ENCODE measurements at places on chromosomes 6 and 20.

- no peak for DNase-seq
Observed at GRCh38 chr20:1895674-1896483, 672 bp downstream of the SIRPA start.

DNA sequence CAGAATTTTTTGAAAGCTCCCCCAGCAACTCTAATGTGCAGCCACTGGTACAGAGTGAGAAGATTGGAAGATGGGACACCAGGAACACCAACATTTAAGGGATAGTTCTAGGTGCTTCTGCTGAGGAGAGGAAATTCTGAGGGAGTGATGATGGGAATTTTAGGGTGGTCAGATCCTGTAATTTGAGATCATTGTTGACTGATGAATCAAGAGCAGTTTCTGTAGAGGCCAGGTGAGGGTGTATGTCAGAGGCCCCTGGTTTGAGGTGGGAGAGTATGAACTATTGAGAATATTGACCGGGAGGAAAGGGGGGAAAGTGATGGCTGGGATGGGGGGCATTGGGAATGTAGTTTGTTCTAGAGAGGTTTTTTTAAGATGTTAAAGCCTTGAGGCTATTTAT, 47.2 kb downstream of the PTPRA start:
- DNase-seq, result peak; percentile 34

GRCh38 chr20:36969051-36969450, 17.5 kb upstream of the SAMHD1 start:
- DNase-seq, result no peak

DNA sequence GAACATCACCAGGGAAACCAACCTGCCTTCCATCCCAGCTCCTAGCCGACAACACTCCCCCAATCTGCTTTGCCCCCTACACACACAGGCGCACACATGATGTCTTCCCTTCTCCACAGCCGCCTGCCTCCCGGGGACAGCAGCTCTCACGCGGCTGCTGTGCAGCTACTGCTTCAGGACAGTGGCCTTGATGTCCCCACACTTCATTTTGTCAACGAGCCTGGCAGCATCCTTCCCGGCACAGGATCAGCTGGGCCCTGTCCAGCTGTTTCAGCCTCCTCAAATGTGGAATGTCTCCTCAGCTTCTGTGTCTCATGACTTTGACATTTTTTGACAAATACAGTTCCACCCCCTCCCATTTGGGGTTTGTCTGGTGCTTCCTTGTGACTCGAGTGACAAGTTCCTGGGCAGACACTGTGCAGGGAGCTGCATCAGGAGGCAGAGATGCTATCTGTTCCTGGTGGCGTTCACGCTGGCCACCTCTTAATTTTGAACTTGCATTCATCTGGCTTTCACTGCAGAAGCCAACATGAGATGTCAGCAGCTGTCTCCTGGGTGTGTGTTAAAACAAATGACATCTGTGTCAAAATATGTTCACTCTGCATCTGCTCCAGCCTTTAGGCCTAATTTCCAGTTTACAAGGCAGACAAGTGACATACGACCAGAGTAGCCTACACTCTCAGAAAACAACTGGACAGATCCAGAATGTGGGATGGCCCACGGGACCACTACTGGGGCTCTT, 57.2 kb downstream of the GINS1 start:
- no peak for DNase-seq

GRCh38 chr6:40910260-40910893, 128.6 kb downstream of the UNC5CL start:
- DNase-seq, result no peak

- no peak for DNase-seq
Observed at GRCh38 chr6:41939176-41939847, 2.3 kb downstream of the CCND3 start.

DNA sequence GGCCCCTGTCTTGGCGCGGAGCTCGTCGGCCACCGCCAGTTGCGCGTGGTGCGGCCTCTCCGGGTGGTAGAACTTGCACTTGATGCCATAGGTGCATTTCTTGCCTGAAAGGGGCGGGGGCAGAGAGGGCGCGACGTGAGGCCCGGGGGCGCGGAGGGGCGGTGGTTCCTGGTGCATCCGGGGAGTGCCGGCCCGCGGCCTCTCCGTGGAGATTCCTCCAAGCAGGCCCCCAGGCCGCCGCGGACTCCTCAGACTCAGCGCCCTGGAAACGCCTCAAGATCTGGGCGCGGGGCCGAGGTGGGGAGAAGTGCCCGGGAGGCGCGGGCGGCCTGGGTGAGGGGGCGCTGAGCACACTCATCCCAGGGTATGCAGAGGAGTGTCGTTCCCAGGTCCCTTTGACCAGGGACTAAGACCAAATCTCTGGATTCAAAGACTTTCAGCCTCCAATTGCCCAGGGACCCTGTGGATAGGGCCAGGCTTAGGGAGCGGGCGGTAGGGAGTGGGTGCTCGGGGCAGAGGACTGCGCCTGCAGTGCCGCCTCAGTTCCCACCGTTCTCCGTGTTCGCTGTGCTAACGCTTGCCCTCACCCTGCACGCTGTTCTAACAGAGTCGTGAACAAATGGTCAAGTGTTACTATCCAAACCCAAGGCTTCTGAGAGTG, 33.3 kb downstream of the ZC3H12D start:
- DNase-seq, result peak; percentile 29

DNA sequence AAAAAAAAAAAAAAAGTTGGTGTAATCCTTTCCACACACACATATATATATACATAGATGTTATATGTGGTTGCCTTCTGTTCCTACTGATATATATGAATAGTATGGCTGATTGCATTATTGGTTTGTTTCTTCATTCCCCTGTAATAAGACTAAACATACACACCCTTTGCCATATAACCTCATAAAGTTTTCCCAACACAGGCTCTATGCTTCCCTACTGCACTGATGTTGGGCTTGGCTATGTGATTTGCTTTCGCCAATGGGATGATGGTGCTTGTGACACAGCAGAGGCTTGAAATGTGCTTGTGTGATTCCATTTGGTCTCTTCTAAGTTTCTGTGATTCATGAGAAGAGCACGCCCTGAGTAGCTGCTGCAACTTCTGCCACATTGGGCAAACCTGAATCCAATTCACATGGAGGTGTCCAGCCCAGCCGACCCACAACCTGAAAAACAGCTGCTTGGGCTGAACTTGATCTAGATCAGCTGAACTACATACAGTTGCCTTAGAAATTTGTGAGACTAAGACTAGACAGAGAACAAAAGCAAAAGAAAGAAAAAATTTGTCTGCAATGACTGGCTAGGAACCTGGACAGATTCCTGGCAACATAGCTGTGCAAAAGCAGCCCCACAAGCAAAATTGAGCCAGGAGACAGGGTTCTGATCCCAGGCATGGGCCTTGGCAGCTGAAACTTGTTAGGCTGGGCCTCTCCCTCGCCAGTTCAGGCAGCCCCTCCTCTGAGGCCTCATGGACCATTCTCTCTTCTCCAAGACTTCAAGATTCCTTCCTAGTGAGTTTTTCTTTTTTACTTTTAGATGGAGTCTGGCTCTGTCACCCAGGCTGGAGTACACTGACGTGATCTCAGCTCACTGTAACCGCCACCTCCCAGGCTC, 13.4 kb upstream of the TBC1D20 start:
- no peak for DNase-seq

GRCh38 chr6:44049163-44049988, 77.9 kb downstream of the MRPL14 start:
- peak; percentile 29 for DNase-seq

DNA sequence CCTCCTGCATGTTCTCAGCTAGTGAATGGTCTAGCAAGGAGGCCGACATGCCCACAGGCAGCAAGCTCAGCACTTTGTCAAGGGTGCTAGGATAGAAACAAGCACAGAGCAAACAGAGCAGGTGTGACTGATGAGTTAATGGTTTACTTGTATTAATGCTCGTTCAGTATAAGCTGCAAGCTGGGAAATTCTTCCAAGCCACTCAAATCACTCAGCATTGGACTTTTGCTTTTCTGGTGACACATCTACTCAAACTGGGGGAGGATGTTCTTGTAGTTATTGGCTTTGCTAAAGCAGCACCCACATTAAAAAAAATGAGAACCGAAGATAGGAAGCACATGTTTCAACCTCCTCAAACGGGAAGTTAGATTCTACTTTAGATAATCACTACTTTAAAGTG, 43.1 kb upstream of the NEDD9 start:
- DNase-seq, result peak; percentile 36

- no peak for DNase-seq
Observed at GRCh38 chr6:16450821-16451220, 212.4 kb downstream of the GMPR start.

GRCh38 chr6:116268589-116269293, 11.0 kb downstream of the TSPYL1 start:
- DNase-seq, result peak; percentile 79

DNA sequence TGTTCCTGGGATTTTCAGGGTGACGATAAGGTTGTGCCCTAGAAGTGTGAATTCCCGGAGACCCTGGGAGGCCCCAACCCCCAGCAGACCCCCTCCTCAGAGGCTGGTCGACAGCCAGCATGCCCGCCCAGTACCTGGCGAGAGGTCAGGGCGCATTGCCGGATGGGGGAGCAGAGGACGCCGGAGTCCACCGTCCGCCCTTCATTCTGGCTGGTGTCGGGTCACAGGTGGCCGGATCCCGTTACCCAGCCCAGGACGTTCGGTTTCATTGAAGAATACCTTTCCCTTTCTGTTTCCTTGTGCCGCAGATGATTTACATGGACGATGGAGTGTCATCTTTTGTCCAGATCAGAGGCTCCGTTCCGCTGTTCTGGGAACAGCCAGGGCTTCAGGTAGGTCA, 61.3 kb downstream of the SYNJ2 start:
- no peak for DNase-seq

DNA sequence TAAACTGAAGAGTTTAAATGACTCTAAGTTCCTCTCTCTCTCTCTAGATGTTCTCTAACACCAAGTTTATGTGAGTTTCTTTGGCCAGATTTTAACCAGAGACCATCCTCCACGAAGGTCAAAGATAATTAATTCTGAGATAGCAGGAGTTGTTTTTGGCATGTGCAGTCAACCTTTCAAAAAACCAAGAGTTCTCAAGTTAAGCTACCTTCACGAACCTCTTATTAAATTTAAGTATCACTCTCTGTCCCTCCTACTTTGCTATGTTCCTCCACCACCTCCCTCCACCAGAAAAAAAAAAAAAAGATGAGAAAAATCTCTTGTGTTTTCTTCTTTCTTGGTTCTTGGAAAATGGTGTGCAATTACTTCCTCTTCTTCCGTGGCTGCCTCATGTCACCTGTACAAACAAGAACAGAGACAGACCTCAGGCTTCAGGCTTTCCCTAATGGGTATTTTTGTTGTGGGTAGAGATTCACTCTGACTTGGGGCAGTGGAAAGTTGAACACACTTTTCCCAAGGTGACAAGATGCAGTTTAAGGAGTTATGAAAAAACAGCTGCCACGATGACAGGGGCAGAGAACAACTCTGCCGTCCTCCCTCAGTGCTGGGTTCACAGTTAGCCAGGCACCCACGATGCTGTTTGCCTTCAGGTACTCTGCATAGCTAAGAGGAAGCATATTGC, 64.3 kb downstream of the ADTRP start:
- no peak for DNase-seq

GRCh38 chr6:160393891-160394653, 45.9 kb downstream of the SLC22A3 start:
- DNase-seq, result no peak

GRCh38 chr6:90190131-90190530, 106.5 kb downstream of the BACH2 start:
- DNase-seq, result no peak
